NAMALWA (cell line): ENCODE measurements at places on chromosomes 4 and X.

DNA sequence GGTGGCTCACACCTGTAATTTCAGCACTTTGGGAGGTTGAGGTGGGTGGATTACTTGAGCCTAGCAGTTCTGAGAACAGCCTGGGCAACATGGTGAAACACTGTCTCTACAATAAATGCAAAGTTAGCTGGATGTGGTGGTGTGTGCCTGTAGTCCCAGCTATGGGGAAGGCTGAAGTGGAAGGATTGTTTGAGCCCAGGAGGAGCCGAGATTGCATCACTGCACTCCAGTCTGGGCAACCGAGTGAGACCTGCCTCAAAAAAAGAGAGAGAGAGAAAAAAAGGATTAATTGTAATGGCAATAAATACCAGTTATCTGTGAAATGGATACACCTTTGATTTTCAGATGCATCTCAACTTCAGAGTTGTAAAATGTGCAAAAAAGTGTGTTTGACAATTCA is 58.8 kb downstream of the SPRY1 start:
- DNase-seq: no peak

GRCh38 chr4:146088690-146089089 is 86.8 kb upstream of the LSM6 start:
- no peak for DNase-seq

DNA sequence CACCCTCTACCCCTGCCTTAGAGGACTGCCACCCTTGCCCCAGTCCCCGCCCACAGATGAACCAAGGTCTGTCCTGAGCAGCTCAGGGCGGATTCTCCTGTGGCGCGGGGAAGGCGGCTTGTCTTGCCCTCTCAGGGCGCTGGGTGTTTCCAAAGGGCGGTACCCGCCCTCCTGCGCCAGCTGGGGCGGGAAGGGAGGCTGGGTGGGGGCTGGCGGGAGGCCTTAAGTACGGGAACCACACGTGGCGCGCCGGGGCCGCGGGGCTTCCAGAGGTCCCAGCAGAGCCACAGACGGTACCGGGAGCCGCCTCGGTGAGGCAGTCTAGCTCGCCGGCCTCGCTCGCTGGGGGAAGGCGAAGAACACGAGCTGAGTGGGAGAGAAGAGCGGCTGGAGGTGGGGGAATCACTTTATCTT is 361.1 kb downstream of the MID1IP1 start:
- no peak for DNase-seq

- peak; percentile 75 for DNase-seq
These were observed 13.3 kb downstream of the HNRNPD start for GRCh38 chr4:82360298-82361177.

- no peak for DNase-seq
These were observed 53.9 kb downstream of the NBDY start for GRCh38 chrX:56782791-56783449.

DNA sequence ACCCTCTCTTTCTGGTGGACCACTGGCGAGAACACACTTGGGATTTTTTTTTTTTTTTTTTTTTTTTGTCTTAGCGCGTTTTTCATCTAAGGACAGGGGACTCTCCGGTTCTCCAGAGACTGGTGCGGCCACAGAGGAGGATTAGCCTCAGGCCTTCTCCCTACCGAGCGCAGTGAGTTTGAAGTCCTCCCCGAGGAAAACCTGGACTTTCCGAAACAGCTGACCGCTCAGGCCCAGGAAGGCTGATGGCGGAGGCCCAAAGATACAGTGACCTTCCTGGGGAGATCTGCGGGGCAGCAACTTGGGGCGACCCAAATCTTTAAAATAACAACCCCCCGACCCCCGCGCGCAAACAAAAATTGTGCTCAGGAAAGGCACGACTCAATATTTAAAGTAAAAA is 9.2 kb downstream of the NKX3-2 start:
- no peak for DNase-seq

GRCh38 chr4:80461412-80461811 is 125.9 kb downstream of the CFAP299 start:
- no peak for DNase-seq

DNA sequence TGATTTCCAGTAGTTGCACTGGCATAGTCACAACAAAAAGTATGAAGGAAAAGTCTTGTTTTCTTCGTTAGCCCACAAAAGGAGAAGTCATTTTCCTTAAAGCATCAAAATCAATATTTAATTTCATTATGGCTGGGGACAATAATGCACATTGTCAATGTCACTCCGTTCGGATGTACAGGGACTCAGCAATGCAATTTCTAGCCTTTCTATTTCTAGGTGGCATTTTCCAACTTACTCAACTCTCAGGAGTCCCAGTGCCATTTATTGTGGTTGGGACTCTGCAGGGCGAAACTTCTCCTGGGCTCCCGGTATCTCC is 99.6 kb downstream of the CEP135 start:
- no peak for DNase-seq

- DNase-seq: no peak
These were observed 178.8 kb downstream of the DCLK2 start for GRCh38 chr4:150256841-150257730.

DNA sequence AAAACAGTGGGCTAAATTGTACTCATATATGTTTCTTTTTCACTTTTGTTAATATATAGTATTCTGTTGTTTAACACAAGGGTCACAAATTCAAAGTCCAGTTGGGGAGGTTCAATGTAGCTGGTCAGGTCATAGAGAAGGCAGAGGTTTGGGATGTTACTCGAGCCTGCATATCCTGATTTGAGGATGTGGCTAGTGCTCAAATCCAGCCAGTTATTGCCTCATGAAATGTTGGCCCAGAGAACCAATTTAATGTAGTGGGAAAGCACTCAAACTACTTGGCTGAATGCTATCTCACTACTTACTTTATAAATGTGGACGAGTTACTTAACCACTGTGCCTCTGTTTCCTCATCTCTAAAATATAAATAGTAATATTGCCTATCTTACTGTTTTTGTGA is 12.5 kb downstream of the USO1 start:
- DNase-seq: no peak

- no peak for DNase-seq
These were observed 97.1 kb upstream of the SLC4A4 start for GRCh38 chr4:71241501-71242288.

GRCh38 chr4:34182306-34182705 is 2062.0 kb downstream of the ARAP2 start:
- no peak for DNase-seq

DNA sequence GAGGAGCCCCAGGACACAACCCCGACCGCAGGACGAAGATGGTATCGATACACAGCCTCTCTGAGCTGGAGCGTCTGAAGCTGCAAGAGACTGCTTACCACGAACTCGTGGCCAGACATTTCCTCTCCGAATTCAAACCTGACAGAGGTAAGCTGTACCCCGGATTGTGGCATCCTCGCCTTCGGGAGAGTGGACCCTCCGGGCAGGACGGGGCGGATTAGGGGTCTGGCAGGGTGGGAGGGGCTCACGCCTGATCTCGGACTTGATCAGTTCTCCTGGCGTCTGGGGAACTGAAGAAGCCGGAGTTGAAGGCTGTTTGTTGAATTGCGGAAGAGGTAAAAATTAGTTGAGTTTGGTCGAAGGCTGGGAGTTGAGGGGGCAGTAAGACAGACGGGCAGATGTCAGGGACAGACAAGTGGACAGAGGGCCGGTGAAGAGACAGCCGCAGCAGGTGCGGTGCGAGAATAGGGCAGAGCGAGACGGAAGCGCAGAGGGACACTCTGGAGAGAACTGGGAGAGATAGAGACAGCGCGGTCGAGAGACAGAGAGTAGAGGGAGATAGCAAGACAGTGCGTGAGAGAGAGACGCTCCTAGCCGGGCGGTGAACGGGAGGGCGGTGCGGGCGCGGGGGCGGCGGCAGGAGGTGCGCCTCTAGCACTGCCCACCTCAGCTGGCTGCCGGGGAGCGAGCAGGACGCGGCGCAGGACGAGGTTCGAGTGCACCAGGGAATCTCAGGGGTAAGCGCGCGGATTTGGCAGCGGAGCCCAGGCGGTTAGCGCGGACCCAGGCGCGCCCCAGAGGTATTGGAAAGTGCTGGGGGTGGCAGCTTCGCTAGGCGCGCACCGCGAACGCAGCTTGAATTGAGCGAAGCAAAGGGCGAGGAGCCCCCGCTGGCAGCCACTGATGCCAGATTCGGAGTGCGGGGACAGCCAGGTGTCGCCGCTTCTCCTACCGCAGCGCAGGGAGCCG is 23.9 kb downstream of the ARHGAP36 start:
- DNase-seq: no peak

DNA sequence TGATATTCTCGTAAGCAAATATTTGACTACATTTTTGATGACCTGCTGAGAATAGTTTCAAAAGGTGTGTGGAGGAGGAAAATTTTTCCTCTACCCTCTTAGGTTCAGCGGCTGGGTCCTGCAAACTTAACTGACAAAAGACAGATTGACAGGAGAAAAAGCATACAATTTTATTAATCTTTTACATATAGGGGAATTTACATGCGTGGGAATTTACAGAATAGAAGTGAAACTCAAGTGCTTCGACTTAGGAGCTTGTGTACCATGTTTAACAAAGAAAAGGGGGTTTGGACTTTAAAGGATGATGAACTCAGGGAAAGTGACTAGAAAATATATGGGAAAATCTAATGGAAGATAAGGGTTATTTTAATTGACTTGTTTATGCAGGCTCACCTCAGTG is 2.5 kb downstream of the HERC6 start:
- DNase-seq: no peak

- no peak for DNase-seq
These were observed 1.2 kb upstream of the LETM1 start for GRCh38 chr4:1856943-1857699.

DNA sequence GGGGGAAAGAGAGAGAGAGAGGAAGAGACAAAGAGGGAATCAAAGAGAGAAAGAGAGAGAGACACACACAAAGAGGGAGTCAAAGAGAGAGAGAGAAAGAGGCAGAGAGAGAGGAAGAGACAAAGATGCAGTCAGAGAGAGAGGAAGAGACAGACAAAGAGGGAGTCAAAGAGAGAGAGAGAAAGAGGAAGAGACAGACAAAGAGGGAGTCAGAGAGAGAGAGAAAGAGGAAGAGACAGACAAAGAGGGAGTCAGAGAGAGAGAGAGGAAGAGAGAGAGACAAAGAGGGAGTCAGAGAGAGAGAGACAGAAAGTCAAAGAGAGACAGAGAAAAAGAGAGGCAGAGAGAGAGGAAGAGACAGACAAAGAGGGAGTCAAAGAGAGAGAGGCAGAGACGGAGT is 45.5 kb downstream of the MAGEA9 start:
- DNase-seq: no peak

- no peak for DNase-seq
These were observed 107.2 kb downstream of the TRIML1 start for GRCh38 chr4:188246488-188246887.

DNA sequence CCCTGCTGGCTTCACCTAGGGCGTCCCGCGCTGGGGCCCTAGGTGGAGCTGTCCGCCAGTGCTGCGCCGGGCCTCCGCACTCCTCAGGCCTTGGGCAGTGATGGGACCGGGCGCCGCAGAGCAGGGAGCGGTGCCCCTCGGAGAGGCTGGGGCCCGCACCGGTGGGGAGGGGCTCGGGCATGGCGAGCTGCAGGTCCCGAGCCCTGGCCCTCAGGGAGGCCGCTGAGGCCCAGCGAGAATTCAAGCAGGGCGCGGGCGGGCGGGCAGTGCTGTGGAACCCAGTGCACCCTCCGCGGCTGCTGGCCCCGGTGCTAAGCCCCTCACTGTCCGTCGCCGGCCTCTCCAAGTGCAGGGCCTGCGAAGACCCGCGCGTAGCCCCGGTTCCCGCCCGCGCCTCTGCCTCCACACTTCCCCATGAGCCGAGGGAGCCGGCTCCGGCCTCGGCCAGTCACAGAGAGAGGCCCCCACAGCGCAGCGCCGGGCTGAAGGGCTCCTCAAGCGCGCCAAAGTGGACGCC is 565.1 kb upstream of the NDST4 start:
- no peak for DNase-seq

DNA sequence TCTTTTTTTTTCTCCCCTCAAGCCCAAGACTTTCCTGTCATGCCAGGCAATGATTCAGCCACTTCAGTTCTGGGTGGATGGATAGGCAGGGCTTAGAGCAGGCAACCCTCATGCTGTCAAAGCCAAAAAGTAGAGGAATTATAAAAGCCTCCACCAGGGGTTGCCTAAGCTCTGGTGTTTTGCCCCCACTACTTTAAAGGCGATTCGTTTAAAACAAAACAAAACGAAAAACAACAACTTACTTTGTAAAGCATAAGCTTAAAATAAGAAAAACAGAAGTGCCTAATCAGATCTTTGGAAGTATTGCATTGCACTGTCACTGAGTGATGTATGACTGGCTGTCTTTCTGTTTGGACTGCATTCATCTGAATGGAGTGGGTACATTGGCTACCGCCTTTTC is 5.3 kb upstream of the IDS start:
- DNase-seq: peak; percentile 37

- no peak for DNase-seq
These were observed 35.0 kb downstream of the CLDN2 start for GRCh38 chrX:106955004-106955772.

DNA sequence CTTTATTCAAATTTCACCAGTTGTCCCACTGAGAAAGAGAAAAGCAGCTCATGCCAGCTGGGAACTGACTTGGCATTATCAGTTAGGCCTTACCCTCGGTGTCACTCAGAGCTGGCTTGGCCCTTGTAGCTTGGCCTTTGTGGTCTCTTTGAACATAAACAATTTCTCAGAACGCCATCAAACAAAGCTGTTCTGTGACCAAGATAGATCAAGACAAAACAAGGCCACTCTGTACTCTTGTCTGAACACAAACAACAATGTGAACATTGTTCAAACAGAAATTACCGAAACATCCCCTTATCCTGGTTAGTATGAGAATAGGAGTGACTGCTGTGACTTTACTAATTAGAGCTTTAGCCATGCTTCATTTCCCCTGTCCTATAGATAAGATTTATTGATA is 57.2 kb downstream of the DIPK2B start:
- no peak for DNase-seq

DNA sequence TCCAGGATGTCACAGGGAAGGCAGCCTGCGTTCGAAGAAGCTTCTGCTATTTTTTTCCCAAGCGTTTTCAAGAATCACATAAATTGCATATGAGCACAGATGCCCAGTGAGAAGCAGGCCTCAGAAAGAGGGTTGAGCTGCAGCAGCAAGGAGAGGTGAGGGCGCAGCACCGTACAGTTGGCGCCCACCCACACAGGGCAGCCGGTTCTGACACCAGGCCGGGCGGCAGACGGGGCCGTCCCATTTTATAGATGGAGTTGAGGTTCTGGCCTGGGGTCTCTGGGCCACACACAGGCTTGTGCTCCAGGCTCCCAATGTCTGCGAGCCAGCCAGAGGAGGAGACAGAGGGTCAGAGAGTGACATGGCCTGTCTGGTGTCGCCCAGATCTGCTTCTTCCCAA is 22.8 kb downstream of the CPZ start:
- no peak for DNase-seq

DNA sequence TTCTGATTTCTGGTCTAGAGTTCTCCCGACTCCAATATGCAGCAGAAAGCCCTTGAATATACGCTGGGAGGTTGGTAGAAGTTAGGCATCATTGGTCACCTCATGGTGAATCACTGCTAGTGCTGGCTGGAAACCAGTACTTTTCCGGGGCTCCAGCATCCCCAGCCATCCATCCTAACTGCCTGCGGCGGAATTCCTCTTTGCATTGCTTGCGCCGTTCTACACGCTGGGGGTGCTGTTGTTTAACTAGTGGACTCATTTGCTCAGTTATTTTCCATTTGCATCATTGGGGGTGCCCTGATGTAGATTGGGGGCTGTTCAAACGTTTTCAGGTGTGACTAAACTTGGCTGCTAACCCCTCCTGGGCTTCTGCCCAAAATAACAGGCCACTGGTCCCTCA is 23.3 kb upstream of the GPR50 start:
- DNase-seq: no peak
